HS-5 (cell line): ENCODE measurements at places on chromosomes 6 and 20.

DNA sequence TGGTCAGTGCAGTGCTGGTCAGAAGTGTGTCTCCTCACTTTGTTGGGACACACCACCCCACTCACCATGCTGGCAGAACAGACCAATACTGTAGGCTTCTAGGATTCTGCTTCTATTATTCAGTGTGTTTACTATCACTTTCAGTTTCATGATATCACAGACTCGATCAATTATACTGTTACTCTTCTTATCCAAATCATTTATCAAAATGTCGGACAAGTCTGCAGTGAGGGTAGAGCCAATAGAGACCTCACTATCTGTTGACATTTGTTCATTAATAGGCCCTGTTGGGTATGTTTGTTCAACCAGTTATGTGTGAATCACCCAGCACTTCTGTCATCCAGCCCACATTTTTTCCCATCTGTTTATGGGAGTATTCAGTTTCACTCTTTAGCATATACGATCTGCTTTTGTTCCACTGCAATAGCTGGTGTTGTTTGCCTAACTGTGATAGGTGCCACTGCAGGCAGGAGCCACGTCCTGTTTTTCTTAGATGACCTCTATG is 140.1 kb downstream of the NRN1 start:
- DNase-seq: peak; percentile 15

- no peak for DNase-seq
Observed at GRCh38 chr6:24517659-24518543, 23.1 kb downstream of the ALDH5A1 start.

DNA sequence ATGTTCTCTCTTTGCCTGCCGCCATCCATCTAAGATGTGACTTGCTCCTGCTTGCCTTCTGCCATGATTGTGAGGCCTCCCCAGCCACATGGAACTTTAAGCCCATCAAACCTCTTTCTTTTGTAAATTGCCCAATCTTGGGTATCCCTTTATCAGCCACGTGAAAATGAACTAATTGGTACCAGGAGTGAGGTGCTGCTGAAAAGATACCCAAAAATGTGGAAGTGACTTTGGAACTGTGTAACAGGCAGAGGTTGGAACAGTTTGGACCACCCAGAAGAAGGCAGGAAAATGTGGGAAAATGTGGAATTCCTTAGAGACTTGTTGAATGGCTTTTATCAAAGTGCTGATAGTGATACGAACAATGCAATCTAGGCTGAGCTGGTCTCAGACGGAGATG is 694.9 kb downstream of the FRK start:
- no peak for DNase-seq

GRCh38 chr6:85677234-85677956 is 34.7 kb upstream of the SYNCRIP start:
- DNase-seq: no peak

DNA sequence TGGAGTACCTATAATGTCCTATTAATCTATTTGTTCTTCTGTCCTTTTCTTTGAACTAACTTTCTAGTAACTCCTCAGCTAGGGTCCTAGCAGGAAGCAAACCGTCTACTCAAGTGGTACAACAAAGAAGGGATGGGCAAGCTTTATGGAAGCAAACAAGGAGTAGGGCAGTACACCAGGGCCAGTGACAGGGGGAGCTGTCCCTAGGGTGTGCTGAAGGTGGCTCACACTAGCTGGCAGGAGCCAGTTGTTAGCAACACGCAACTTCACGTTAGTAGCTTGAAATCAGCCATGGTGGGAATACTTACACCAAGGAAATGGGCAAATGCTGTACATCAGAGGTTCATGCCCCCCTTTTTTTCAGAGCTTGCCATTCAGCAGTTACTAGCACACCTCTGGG is 74.0 kb upstream of the EYA2 start:
- no peak for DNase-seq

DNA sequence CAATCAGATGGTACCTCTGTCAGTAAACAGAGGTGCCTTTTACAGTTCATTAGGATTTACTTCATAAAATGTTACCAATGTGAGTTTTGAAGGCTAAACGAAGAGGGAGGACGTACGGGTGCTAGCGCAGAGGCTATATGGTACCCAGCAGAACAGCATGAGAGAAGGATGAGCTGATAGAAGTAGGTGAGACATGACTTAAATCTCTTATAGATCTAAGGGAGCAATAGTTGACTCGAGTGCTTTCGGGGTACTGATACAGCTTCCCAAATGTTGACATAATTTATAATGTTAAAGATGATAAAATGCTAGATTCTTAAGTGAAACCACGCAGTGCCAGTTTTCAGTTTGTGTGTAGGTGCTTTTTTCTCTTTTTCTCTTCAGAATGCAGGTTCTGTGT is 72.6 kb downstream of the HIVEP1 start:
- no peak for DNase-seq
